Left lung (tissue), 14 donors: ENCODE measurements at places on chromosomes 1 and 21.

DNA sequence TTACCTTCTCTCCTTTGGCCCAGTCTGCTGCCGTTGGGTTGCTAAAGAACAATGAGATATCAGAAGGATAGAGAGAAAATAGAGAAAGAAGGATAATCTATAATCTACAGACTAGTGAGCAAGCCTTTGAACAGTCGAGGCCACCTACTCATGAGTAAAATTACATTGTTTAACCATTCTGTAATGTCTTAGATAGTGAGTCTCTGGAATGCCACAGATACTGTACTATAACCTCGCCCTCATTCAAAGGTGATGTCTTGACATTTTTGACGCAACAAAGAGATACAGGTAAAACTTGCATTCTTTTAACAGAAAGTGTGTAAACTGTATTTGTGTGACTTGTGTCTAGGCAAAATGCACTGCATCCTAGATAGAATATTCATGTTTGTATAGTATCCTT lies 77.9 kb downstream of the LAMC1 start:
- DNase-seq = no peak

- DNase-seq = no peak
These were observed 63.8 kb downstream of the CD34 start for GRCh38 chr1:207847116-207847515.

- no peak for DNase-seq
These were observed 243.0 kb upstream of the RUNX1 start for GRCh38 chr21:35291973-35292627.

- no peak for DNase-seq
These were observed 52.7 kb upstream of the ATP5PO start for GRCh38 chr21:33968080-33968994.
